Stimulated activated CD8-positive, alpha-beta memory T cell treated with anti-CD3 and anti-CD28 coated beads, Interleukin-15, amount 100 ng/mL, for 48 hours (primary cell): ENCODE measurements at places on chromosomes 16 and 17.
A peak's percentile ranks its signal among the peaks of the same experiment; 100 is the strongest.

DNA sequence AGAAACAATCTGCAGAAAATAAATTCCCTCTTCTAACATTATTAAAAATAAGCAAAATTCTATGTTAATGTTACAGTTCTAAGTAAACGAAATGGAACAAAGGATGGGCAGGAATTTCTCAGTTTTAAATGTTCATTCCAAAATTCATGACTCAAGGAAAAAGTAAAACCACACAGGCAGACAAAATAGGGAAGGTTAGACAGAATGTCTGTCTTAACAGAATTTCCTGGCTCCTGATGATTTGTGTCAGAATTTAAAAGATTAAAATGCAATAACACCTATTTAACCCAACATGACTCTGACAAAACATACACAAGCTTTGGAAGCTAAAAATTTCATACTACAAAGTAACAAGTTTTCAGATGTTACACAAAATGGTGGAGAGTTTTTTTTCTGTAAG, 42.8 kb downstream of the SPOP start:
- no peak for DNase-seq

DNA sequence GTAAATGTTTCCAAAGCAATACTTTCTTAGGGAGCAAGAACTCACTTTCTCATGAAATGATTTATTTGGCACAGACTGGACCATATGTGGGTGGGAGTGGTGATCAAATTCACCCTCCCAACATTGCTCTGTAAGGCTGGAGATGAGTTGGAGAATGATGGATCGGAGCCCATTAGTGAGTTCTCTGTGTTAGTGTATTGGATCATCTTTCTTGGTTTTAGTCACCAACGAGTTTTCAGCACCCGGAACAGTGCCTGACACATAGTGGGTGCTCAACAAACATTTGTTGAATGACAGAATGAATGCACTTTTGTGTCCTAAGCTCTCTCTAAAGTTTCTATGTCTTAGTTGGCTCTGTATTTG, 104.5 kb upstream of the FAM20A start:
- DNase-seq: no peak

GRCh38 chr17:42288803-42289610, 709 bp downstream of the STAT5A start:
- peak; percentile 42 for DNase-seq

GRCh38 chr17:72244494-72244893, 123.7 kb downstream of the SOX9 start:
- DNase-seq: no peak

- DNase-seq: no peak
Observed at GRCh38 chr17:1398028-1398427, 2.0 kb downstream of the YWHAE start.

DNA sequence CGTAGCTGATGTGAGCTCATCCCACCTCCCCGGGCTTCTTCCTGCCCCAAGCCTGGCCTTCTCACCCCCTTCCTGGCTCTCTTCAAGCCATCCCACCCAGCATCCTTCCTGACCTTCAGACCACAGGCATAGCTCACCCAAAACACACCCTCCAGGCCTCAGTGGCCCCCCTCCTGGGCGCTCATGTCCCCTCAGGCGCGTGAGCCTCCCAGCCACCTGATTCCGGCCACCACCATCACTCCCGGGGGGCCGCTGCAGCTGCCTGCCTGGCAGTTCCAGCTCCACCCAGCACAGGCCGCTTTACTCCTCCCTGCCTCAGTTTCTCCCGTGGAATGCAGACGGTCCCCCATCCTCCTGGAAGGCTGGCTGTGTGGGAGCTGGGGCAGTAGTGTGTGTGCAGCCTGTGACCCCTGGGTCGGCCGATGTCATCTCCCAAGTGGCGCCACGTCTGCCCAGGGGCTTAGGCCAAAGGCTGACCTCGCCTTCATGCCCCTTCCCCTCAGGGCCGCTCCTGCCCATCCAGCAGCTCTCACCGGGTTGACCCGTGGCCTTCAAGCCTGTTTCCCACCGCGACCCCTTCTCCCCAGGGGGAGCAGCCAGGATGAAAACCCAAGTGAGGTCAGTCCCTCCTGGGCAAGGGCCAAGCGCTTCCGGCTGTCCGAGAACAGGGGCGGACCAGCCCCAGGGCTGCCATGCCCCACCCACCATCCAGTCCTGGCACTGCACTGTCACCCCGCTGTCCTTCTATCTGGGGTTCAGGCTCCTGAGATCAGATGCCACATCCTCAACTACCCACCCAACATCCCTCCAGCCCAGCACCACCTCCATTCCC, 11.9 kb upstream of the CHMP6 start:
- DNase-seq: no peak

- DNase-seq: no peak
Observed at GRCh38 chr16:89172528-89173173, 1.1 kb downstream of the CDH15 start.

DNA sequence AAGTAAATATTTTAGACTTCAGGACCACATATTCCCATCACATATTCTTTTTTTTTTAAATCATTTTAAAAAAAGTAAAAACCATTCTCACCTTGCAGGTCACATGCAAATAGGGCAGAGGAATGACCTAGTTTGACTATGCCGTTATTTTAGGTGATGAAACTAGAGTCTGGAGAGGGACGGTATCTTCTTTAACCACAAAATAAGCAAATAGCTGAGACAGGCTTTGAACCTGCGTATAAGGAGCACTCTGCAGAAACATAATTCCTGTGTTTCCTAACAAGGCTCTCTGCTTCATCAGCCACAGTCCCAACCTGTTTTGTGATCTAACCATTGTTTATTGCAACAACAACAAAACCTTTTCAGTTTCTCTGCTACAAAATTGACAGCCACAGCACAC, 121.5 kb downstream of the PCTP start:
- DNase-seq: no peak

DNA sequence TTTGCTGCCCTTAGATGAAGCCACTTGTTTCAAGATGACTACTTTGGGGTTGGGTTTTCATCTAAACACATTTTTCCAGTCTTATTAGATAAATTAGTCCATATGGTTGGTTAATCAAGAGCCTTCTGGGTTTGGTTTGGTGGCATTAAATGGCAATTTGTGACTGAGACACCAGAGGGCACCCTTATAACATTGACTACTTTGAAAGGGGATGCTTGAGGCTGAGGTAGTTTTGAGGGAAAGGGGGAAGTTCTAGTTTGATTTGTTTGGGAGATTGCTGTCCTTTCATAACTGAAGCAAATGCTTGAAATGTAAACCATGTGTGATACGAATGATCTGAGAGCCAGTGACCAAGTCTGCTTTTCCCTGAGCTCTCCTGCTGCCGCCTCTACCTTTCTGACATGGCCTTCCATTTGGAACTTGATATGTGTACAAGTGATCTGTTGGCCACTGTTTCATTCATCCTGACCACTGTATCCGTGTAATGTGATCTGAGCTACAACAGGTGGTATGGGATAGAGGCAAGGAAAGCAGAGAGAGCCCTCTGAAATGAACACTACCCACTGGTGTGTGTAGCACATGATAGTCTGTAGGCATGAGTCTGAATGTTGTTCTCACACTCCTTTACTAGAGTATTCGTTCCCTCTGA, 5.8 kb upstream of the RARA start:
- DNase-seq: no peak

- DNase-seq: no peak
Observed at GRCh38 chr16:30418350-30419181, 11.2 kb downstream of the ZNF771 start.

DNA sequence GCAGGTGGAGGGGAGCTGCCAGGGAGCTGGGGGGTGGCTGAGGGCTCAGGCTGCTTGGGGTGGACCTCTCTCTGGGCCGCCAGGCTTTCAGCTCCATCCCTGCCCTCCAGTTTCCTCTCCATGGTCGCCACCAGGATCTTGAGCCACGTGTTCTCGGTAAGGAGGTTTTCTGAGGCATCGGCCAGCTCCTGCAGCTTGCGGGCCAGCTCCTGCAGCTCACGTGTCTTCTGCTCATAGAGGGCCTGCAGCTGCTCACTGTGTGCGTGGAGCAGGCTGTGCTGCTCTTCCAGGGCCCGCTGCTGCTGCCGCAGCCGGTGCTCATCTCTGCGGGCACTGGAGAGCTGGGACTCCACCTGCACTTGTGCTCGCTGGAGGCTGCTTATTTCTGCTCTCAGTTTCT, 11.0 kb downstream of the SNN start:
- no peak for DNase-seq

- DNase-seq: no peak
Observed at GRCh38 chr17:74250324-74250995, 23.6 kb upstream of the DNAI2 start.

- peak; percentile 61 for DNase-seq
Observed at GRCh38 chr16:58198022-58198683, at the start of gene CSNK2A2. TSS of gene CSNK2A2 (minus strand) at chr16:58198106. CDS start at chr16:58197736, 370 bp downstream.

- DNase-seq: no peak
Observed at GRCh38 chr16:74752756-74753155, 21.9 kb downstream of the FA2H start.

- DNase-seq: no peak
Observed at GRCh38 chr17:15912416-15912955, 32.4 kb upstream of the ADORA2B start.

GRCh38 chr16:65889533-65889966, 476.9 kb upstream of the CDH5 start:
- DNase-seq: no peak

DNA sequence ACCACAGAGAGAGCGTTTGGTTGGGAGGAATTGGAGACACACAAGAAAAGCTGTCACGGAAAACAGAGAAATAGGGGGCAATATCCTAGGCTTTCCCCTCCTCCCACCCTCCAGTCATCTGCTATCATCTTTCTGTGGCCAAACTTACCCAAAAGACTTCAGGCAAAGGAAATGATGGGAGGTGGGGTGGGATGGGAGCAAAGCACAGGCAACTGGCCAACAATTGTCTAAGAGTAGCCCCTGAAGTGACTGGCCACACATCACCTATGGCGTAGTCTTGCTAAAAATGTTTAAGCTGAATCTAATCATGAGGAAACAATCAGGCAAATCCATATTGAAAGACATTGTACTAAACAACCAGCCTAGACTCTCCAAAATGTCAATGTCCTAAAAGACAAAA, 46.9 kb upstream of the ALOX12 start:
- DNase-seq: no peak

- DNase-seq: no peak
Observed at GRCh38 chr17:77676237-77676661, 282.3 kb upstream of the TNRC6C start.

DNA sequence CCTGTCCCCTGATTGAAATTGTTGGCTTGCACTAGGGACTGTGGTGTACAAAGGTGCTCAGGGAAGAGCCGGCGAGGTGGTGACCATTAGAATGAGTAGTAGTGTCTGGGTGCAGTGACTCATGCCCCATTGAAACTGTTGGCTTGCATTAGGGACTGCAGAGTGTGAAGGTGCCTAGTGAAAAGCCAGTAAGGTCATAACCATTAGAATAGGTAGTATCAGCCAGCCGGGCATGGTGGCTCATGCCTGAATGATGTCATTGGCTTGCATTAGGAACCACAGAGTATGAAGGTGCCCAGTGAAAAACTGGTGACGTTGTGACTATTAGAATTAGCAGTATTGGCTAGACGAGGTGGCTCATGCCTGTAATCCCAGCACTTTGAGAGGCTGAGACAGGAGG, 78.9 kb downstream of the ABCC6 start:
- no peak for DNase-seq

GRCh38 chr17:61803796-61804195, 59.5 kb downstream of the BRIP1 start:
- DNase-seq: no peak

DNA sequence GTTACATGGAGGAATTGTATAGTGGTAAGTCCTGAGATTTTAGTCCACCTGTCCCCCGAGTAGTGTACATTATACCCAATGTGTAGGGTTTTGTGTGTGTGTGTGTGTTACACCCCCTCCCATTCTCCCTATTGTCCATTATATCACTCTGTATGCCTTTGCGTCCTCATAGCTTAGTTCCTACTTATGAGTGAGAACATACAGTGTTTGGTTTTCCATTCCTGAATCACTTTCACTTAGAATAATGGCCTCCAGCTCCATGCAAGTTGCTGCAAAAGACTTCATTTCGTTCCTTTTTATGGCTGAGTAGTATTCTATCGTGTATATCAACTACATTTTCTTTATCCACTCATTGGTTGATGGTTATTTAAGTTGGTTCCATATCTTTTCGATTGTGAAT, 635 bp upstream of the FA2H start:
- DNase-seq: no peak

GRCh38 chr17:28466521-28467048, 6.9 kb upstream of the SLC13A2 start:
- DNase-seq: no peak

GRCh38 chr17:75081611-75082540, 5.9 kb upstream of the SLC16A5 start:
- DNase-seq: no peak

GRCh38 chr16:85321509-85322271, 209.4 kb upstream of the CIBAR2 start:
- DNase-seq: no peak

GRCh38 chr16:53080345-53081031, 25.7 kb downstream of the CHD9 start:
- DNase-seq: no peak

DNA sequence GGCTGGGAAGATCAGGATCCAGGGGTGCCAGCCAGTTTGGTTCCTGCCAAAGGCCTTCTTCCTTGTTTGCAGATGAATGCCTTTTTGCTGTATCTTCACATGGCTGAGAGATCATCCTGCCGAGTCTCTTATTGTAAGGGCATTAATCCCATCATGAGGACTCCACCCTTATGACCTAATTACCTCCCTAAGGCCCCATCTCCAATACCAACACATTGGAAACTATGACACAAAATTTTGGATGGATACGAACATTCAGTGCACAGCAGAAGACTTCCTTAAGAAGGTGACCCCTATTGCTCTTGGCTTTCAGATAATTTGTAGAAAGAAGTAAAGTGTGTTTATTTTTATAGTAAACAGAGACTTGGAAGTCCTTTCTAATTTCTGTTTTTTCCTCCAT, 1164.7 kb upstream of the CDH8 start:
- no peak for DNase-seq

GRCh38 chr16:8756755-8757154, 40.7 kb downstream of the TMEM186 start:
- no peak for DNase-seq

GRCh38 chr16:80552277-80552676, 11.5 kb downstream of the DYNLRB2 start:
- DNase-seq: no peak

GRCh38 chr17:63448655-63449054, 2.5 kb upstream of the CYB561 start:
- no peak for DNase-seq

GRCh38 chr17:81067391-81067811, 32.5 kb downstream of the BAIAP2 start:
- no peak for DNase-seq

- no peak for DNase-seq
Observed at GRCh38 chr16:68247932-68248331, 2.8 kb downstream of the PLA2G15 start.

- no peak for DNase-seq
Observed at GRCh38 chr17:70564006-70564620, 394.8 kb downstream of the KCNJ2 start.

- no peak for DNase-seq
Observed at GRCh38 chr16:65662256-65662655, 540.4 kb upstream of the CDH11 start.

GRCh38 chr16:66462912-66463311, 35.8 kb downstream of the BEAN1 start:
- no peak for DNase-seq

- no peak for DNase-seq
Observed at GRCh38 chr16:66996983-66997358, 8.6 kb downstream of the CES4A start.

GRCh38 chr16:26386096-26386495, 680.6 kb upstream of the C16orf82 start:
- no peak for DNase-seq
